Effector CD8-positive, alpha-beta T cell (primary cell): ENCODE measurements at places on chromosomes 3 and 15.

GRCh38 chr3:170689296-170689829 lies 103.5 kb upstream of the SLC7A14 start:
- DNase-seq: no peak

DNA sequence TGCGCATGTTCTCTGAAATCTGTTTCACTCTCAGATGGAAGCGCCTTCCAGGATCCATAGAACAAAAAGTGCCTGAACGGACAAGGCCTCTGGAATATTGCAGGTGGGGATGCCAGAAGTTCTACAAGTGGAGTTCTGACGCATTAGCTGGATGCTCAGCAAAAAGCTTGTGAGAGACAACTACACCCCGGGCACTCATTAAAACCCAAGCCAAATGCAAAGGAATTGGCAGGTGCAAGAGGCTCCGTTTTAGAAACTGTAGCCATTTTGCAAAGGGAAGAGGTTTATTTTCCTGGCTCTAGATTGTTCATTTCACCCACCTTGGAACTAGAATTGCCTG lies 35.2 kb upstream of the SLC24A5 start:
- DNase-seq: no peak

GRCh38 chr3:117409701-117410459 lies 700.3 kb downstream of the TUSC7 start:
- DNase-seq: no peak

- no peak for DNase-seq
Observed at GRCh38 chr15:77097921-77098320, 27.0 kb upstream of the TSPAN3 start.

GRCh38 chr15:77031376-77032050 lies 36.6 kb downstream of the PSTPIP1 start:
- no peak for DNase-seq

DNA sequence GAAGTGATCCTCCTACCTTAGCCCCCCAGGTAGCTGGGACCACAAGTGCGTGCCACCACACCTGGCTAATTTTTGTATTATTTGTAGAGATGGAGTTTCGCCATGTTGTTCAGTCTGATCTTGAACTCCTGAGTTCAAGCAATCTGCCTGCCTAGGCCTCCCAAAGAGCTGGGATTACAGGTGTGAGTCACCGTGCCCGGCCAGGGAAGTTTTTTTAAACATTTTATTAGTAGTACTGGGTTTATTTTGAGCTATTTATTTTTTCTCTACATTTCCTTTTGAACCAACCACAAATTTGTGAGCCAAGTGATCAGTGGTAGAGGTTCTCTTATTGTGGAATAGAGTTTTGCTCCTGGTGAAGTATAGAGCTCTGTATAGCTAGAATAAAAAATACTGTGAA lies 33.7 kb downstream of the ARMC8 start:
- DNase-seq: no peak

DNA sequence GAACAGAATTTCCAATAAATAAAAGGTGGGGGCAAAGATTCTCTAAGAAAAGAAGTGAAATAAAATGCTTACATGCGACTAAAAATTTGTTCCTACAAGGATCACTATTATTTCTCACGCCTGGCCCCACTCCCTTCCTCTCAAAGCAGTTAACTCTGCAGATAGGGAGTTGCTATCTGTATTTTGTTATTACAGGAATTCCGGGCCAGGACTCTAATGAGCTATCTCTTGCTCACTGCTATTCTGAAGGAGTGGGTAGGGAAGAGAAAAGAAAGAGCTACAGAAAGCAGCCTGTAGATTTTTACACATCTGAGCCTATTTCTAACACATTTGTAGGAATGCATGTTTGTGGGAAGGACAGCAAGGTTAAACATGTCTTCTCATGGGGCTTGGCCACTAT lies 140.4 kb downstream of the PCCB start:
- DNase-seq: no peak

- no peak for DNase-seq
Observed at GRCh38 chr3:32082721-32083120, 23.7 kb upstream of the GPD1L start.

DNA sequence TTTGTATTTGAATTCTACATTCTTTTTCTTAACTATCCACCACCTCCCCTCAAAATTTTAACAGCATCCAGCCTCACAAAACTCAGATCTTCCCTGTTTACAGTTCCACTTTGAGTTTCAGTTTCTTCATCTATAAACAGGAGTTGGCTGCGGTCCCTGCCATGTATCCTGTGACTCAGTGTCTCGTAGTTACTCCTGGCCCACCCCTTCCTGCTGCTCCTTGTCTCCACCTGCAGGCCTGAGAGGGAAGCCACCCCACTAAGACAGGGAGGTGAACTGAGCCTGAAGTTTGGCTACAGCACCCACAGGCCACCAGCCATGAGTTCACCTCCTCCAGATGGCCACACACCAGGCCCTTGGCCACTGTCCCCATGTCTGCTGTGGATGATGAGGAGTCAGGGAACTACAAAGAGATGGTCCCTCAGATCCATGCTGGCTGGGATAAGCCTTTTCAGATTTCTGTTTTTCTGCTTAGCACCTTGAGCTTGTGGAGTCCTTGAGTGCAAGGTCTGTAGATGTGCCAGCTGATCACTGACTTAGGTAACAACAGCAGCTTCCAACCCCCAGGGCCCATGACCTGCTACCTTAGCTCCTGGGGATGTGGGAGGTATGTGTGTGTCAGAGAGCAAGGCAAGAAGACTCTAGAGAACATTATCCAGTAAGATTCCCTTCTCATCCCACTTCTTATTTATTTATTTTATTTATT lies 37.5 kb downstream of the CD86 start:
- no peak for DNase-seq

- DNase-seq: no peak
Observed at GRCh38 chr15:80967991-80968510, 21.6 kb downstream of the MESD start.

GRCh38 chr15:100111125-100112060 lies 230.4 kb downstream of the ADAMTS17 start:
- no peak for DNase-seq

DNA sequence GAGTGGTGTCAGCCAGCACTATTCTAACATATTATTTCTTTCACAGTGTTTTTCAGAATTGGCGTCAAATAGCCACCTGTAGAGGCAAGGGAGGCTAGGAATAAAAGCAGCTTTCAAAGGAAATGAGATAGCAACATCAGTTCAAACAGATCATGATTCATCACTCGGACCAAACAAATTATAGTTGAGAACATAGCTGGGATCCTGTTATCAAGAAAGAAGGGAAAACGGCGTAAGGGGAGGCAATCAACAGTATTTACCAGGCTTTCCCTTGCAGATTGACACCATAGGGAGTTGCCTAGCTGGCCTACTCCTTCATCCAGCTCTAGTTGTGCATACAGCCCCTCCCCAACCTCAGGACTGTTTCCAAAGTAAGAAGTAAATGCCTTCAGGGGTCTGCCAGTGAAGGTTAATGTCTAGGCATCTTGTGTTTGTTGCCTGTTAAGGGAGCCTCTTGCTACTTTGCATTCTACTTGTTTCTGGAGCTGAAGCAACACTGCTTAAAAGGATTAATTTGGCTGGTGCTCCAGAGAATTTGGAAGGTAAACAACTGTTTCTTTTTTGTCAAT lies 286.5 kb downstream of the NSUN3 start:
- no peak for DNase-seq

GRCh38 chr3:56288258-56288657 lies 180.0 kb downstream of the ERC2 start:
- DNase-seq: no peak

GRCh38 chr3:33099109-33099645 lies 2.2 kb upstream of the GLB1 start:
- DNase-seq: no peak

- DNase-seq: no peak
Observed at GRCh38 chr3:42052484-42053351, 38.4 kb upstream of the TRAK1 start.

DNA sequence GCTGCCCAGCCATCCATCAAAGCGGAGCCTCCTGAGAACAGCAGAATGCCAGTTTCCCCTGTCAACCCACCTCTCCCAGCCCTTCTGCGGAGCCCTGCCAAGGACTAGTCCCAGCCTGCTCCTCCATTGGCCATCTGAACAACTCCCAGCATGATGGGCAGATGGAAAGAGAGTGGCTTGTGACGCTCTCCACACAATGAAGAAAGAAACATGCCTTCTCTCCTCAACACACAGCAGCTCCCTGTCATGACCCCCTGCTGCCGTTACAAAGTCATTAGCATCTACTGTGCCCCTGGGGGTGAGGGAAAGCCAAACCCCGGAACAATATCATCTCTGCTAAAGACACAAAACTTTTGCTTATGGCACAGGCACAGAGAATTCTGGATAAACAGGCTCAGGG lies 33.6 kb downstream of the MECOM start:
- DNase-seq: no peak

DNA sequence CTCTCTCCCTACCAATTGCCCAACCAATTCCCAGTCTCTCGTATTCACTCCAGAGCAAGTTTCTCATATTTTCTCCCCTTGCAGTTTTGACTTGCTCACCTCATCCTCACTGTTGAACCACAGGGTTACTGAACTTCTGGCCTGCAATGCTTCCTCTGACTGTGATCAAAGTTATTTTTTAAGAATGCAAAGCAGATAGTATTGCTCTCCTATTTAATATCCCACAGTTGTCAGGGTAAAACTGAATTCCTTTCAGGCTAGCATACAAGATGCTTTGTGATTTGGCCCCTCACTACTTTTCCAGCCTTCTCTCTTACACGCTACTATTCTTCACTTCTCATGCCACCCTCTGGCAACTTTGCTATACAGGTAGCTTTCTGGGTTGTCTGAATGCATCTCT lies 80.9 kb downstream of the LRRFIP2 start:
- no peak for DNase-seq

- DNase-seq: no peak
Observed at GRCh38 chr3:2741516-2741915, 368.7 kb downstream of the IL5RA start.

DNA sequence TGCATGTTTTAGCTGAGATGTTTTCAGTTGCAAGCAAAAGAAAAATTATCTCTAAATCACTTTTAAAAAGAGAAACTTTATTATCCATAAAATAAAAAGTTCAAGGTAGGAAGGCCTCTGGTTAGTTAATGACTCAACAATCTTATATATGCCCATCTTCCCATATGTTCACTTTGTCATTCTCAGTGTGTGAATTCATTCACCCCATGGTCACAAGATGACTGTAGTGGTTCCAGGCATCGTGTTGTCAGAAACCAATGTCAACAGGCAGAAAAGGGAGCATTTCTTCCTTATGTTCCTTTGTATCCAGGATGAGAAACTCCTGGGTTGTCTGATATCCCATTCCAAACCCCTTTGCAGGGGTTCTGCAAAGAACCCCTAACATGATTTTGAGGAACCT lies 119.9 kb upstream of the RAP2B start:
- DNase-seq: no peak

GRCh38 chr15:87527416-87527815 lies 729.1 kb downstream of the NTRK3 start:
- no peak for DNase-seq

DNA sequence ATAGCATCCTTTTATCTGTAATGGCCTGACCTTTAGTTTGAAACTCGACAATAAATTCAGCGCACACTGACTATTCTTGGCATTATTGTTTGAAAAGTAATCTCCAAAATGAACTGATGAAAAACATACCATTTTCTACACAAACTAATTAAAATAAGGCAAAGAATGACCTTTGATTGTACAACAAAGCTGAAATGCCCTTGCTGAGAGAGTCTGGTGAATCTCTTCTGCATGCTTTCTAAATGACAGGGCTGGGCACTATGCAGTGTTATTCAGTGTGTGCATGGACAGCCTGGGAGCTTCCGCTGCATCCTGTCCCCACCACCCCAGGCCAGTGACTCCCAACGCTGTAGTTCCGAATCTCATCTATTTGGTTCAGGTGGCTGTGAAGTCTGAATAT lies 530.8 kb downstream of the FOXP1 start:
- DNase-seq: no peak
